Type B pancreatic cell (in vitro differentiated cells): ENCODE measurements at places on chromosomes 11 and 22.

- no peak for DNase-seq
- H3K27me3 ChIP-seq, result no peaks in the 10 kb centered on the region
- H3K4me3 ChIP-seq, result peak overlapping the region; percentile 57
- H3K4me1 ChIP-seq, result peaks cover 76% of the 10 kb centered on the region
These were observed 59.0 kb downstream of the MYH9 start for GRCh38 chr22:36328635-36329253.

- no peaks in the 10 kb centered on the region for H3K36me3 ChIP-seq
- no peaks in the 10 kb centered on the region for H3K4me1 ChIP-seq
- DNase-seq, result no peak
These were observed 23.5 kb upstream of the PAK1 start for GRCh38 chr11:77497368-77497767.

- H3K27ac ChIP-seq, result no peak overlapping the region
- H3K4me3 ChIP-seq, result no peak overlapping the region
- H3K4me1 ChIP-seq, result no peaks in the 10 kb centered on the region
These were observed 12.2 kb downstream of the PARVG start for GRCh38 chr22:44192816-44193534.

- H3K4me1 ChIP-seq, result peaks cover 18% of the 10 kb centered on the region
- no peak for DNase-seq
- peaks cover under 1% of the 10 kb centered on the region for H3K36me3 ChIP-seq
- no peaks in the 10 kb centered on the region for H3K27me3 ChIP-seq
- H3K4me3 ChIP-seq, result no peak overlapping the region
These were observed 4.7 kb downstream of the DDIAS start for GRCh38 chr11:82906236-82906635.

DNA sequence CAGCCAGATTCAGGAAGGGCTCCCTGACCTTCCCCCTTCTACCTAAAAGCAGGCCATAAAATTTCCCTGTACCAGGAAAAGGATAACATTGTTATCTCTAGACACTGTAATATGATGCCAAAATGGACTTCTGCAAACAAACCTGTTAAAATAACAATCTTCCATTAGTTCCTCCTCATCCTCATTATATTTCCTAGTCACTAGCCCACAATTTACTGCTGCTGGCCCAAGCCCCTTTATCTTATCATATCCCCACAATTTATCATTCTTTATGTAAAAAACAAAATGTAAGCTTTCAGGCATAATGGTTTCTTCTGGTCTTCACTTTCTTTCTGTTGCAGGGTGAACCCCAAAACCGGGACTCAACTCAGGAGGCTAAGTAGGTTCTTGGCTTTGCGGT is 1132.1 kb upstream of the CNTN5 start:
- no peaks in the 10 kb centered on the region for H3K27me3 ChIP-seq
- H3K36me3 ChIP-seq, result no peaks in the 10 kb centered on the region
- no peak for DNase-seq
- no peaks in the 10 kb centered on the region for H3K4me1 ChIP-seq
- H3K4me3 ChIP-seq, result no peak overlapping the region

DNA sequence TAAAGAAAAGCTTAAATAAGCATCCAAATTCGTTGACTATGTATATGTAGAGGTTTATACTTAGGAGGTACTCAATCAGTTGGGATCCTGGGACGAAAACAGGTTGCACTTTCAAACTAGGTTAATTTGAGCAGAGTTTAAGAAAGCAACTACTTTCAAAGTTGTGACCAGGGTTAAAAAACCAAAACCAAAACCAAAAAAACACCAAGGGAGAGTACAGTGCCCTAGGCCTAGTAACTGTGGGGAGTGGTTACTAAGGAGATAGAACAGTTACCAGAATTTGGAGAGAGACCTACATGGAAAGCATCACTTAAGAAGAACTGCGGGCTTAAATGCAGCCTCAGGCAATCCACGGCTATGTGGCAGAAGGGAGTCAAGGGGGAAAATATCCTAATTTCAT is 148.3 kb downstream of the JRKL start:
- no peaks in the 10 kb centered on the region for H3K27me3 ChIP-seq
- no peak for DNase-seq
- H3K36me3 ChIP-seq, result no peaks in the 10 kb centered on the region
- no peaks in the 10 kb centered on the region for H3K4me1 ChIP-seq
- H3K4me3 ChIP-seq, result no peak overlapping the region
- no peak overlapping the region for H3K27ac ChIP-seq

DNA sequence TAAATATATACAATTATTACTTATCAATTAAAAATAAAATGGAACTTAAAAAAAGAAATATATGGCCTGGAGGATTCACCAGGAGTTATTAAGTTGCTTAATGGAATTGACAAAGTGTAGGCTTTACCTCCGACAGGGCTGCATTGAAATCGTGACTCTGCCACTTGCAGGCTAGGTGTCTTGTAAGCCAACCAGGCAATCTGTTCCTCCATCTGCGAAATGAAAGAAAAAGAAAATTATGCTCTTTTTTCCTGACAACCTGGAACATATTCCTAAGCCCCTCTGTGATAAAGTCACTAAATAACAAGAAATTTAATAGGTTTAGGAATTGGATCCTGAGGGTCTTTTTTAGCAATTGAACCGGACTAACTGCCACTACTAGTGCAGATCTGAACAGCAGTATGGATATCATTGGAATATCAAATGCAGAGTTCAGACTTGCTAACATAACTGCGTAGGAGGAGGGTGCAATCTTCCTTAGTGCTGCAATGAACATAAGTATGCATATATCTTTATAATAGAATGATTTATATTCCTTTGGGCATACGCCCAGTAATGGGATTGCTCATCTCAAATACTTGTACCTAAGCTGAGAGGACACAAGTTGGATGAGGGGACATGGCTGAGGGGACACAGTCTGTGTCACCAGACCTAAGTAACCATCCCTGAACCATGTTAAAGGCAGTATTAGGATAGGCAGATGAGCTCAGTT is 42.5 kb upstream of the CEP126 start:
- no peaks in the 10 kb centered on the region for H3K36me3 ChIP-seq
- no peaks in the 10 kb centered on the region for H3K4me1 ChIP-seq

DNA sequence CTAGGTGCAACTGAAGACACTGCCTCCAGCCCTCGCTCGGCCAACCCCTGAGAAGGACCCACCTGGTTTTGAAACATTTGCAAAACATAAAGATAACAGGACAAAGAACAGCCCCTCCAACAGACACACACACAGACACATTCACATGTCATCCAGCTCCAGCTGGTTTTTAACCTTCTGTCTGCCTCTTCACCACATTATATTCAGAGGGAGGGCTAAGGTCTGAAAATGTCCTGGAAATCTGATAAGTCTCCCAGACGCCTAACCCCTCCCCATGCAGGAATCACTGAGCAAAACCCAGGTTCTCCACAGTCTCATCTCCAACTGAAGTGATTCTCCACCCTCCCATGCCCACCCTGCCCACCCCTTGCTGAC is 29.4 kb downstream of the PACSIN2 start:
- no peaks in the 10 kb centered on the region for H3K36me3 ChIP-seq
- DNase-seq, result no peak
- H3K4me1 ChIP-seq, result peaks cover 32% of the 10 kb centered on the region
- H3K27ac ChIP-seq, result peak overlapping the region; percentile 73
- H3K27me3 ChIP-seq, result no peaks in the 10 kb centered on the region

- no peak overlapping the region for H3K27ac ChIP-seq
- no peaks in the 10 kb centered on the region for H3K27me3 ChIP-seq
- peaks cover 46% of the 10 kb centered on the region for H3K36me3 ChIP-seq
- no peak for DNase-seq
- H3K4me3 ChIP-seq, result no peak overlapping the region
- H3K4me1 ChIP-seq, result peaks cover 1% of the 10 kb centered on the region
These were observed 37.7 kb downstream of the NARS2 start for GRCh38 chr11:78536933-78537332.

GRCh38 chr22:45101515-45102227 is 62.1 kb upstream of the NUP50 start:
- no peaks in the 10 kb centered on the region for H3K4me1 ChIP-seq
- no peaks in the 10 kb centered on the region for H3K36me3 ChIP-seq
- no peak overlapping the region for H3K4me3 ChIP-seq

- no peak for DNase-seq
- H3K36me3 ChIP-seq, result no peaks in the 10 kb centered on the region
- no peak overlapping the region for H3K4me3 ChIP-seq
- H3K27me3 ChIP-seq, result peaks cover 8% of the 10 kb centered on the region
These were observed 10.8 kb downstream of the PRR5L start for GRCh38 chr11:36306888-36307287.

DNA sequence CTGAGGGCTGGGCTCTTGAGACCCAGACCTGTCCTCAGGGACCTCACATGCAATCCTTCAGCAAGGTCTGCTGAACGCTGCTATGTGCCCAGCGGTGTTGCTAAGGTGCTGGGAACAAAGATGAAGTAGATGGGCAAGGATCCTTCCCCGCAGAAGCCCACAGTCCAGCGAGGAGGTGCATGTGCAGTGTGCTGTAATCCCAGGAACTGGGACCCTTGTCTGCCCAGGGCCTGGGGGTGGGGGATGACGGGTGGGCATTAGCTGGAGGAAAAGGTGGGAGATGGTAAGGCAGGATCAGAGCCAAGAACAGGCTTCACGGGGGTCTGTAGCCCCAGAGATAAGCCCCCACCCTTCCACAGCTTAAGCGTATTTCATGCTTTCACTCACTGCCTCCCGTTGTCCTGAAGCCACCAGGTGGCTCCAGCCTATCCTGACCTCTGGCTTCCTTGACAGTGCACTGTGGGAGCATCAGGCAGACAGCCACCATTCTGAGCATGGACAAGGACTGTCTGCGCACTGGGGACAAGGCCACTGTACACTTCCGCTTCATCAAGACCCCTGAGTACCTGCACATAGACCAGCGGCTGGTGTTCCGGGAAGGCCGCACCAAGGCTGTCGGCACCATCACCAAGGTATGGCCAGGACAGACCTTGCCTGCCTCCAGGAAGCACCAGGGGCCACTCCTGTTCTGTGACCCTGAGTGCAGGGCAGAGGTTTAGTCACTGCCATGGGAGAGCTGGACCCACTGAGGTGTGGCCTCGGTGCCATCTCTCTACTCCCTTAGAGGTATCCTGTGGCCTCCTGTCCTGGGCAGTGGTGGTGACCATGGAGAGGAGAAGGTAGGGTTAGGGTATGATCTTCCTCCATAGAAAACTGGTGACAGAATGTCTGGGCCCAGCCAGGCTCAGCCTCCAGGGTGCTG is 22.0 kb downstream of the GTPBP1 start:
- DNase-seq, result no peak
- no peaks in the 10 kb centered on the region for H3K4me1 ChIP-seq
- H3K36me3 ChIP-seq, result peaks cover 16% of the 10 kb centered on the region
- no peak overlapping the region for H3K27ac ChIP-seq
- H3K27me3 ChIP-seq, result no peaks in the 10 kb centered on the region
- H3K4me3 ChIP-seq, result no peak overlapping the region

- no peaks in the 10 kb centered on the region for H3K4me1 ChIP-seq
- H3K4me3 ChIP-seq, result no peak overlapping the region
- no peak overlapping the region for H3K27ac ChIP-seq
- H3K36me3 ChIP-seq, result peaks cover 7% of the 10 kb centered on the region
These were observed 35.6 kb downstream of the KIF18A start for GRCh38 chr11:28072321-28072720.

- H3K36me3 ChIP-seq, result no peaks in the 10 kb centered on the region
- H3K4me3 ChIP-seq, result no peak overlapping the region
- peaks cover 6% of the 10 kb centered on the region for H3K27me3 ChIP-seq
- no peaks in the 10 kb centered on the region for H3K4me1 ChIP-seq
These were observed 6.4 kb upstream of the SLC17A6 start for GRCh38 chr11:22331771-22332170.

GRCh38 chr11:125036933-125037332 is 26.2 kb upstream of the SLC37A2 start:
- H3K36me3 ChIP-seq, result peaks cover 7% of the 10 kb centered on the region
- H3K4me3 ChIP-seq, result no peak overlapping the region
- H3K27me3 ChIP-seq, result no peaks in the 10 kb centered on the region
- H3K4me1 ChIP-seq, result no peaks in the 10 kb centered on the region
- DNase-seq, result no peak

DNA sequence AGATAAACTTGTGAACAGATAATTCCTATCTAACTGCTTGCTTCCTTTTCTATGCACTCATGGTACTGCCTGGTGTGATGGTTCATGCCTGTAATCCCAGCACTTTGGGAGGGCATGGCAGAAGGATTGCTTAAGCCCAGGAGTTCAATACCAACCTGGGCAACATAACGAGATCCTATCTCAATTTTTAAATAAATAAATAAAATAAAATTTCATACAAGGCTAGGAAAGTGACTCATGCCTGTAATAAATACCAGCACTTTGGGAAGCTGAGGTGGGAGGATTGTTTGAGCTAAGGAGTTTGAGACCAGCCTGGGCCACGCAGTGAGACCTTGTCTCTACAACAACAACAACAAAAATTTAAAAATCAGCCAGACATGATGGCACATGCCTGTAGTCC is 166.6 kb downstream of the COMMD9 start:
- DNase-seq, result no peak
- no peaks in the 10 kb centered on the region for H3K36me3 ChIP-seq
- H3K27me3 ChIP-seq, result no peaks in the 10 kb centered on the region
- no peak overlapping the region for H3K27ac ChIP-seq
- H3K4me3 ChIP-seq, result no peak overlapping the region
- peaks cover 32% of the 10 kb centered on the region for H3K4me1 ChIP-seq

- H3K4me1 ChIP-seq, result no peaks in the 10 kb centered on the region
- no peak for DNase-seq
- H3K4me3 ChIP-seq, result no peak overlapping the region
- peaks cover 5% of the 10 kb centered on the region for H3K27me3 ChIP-seq
- H3K27ac ChIP-seq, result no peak overlapping the region
These were observed 14.5 kb downstream of the HORMAD2 start for GRCh38 chr22:30094804-30095203.

- peaks cover 10% of the 10 kb centered on the region for H3K4me1 ChIP-seq
- H3K27ac ChIP-seq, result peak overlapping the region; percentile 17
- H3K36me3 ChIP-seq, result no peaks in the 10 kb centered on the region
- H3K27me3 ChIP-seq, result peaks cover 26% of the 10 kb centered on the region
- H3K4me3 ChIP-seq, result no peak overlapping the region
- DNase-seq, result no peak
These were observed 89.1 kb upstream of the RTL6 start for GRCh38 chr22:44586999-44587736.

DNA sequence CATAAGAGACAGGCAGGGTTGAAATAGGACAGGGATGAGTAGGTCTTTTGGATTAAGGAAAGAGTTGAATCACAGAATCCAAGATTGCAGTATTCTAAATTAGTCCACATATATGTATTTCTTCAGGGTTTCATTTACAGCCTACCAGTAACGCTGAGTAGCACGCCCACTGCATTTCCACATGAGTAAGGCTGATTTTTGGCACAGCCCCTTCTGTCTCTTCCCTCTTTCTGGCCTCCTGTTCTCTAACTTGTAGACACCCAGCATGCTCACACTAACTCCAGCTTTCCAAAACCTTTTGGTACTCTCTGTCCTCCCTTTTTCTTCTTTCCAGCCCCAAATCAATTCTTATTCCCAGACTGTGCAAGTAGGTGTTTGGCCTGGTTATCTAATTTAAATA is 3.7 kb upstream of the SIK2 start:
- no peak overlapping the region for H3K4me3 ChIP-seq
- no peaks in the 10 kb centered on the region for H3K36me3 ChIP-seq
- peaks cover 5% of the 10 kb centered on the region for H3K27me3 ChIP-seq

- no peaks in the 10 kb centered on the region for H3K36me3 ChIP-seq
- DNase-seq, result no peak
- H3K4me3 ChIP-seq, result no peak overlapping the region
- H3K27ac ChIP-seq, result no peak overlapping the region
These were observed 105.9 kb upstream of the C11orf58 start for GRCh38 chr11:16632295-16633200.

GRCh38 chr11:132332521-132332920 is 962.1 kb downstream of the NTM start:
- peaks cover 30% of the 10 kb centered on the region for H3K27me3 ChIP-seq
- H3K4me1 ChIP-seq, result no peaks in the 10 kb centered on the region
- no peak for DNase-seq
- H3K36me3 ChIP-seq, result peaks cover 3% of the 10 kb centered on the region
